ENCODE measurements at places on chromosomes 12 and 14. TPM values are rescaled to one million over a fixed set of nuclear protein-coding genes. Genes with fewer than 3 reads are reported as not detected.

The NXPH4 gene
- 1.2 TPM for total RNA-seq

The KLRC4 gene
- total RNA-seq, result not detected

The OSBPL8 gene
- total RNA-seq, result 75.3 TPM

The TAS2R7 gene
- not detected for total RNA-seq

The G2E3 gene
- total RNA-seq, result 14.5 TPM

The NRL gene
- 0.79 TPM for total RNA-seq

The AQP5 gene
- 0.26 TPM for total RNA-seq

The TAS2R20 gene
- total RNA-seq, result 1.8 TPM

The UBR7 gene
- 49.1 TPM for total RNA-seq

The ASPG gene
- total RNA-seq, result not detected

The CCDC38 gene
- total RNA-seq, result under 0.01 TPM

The EGLN3 gene
- 0.06 TPM for total RNA-seq

The GPX2 gene
- total RNA-seq, result 0.12 TPM

The RFX4 gene
- total RNA-seq, result not detected

The AQP2 gene
- not detected for total RNA-seq

The PLCZ1 gene
- 0.06 TPM for total RNA-seq

The B4GALNT3 gene
- under 0.01 TPM for total RNA-seq

The CLEC1B gene
- not detected for total RNA-seq

The GPD1 gene
- 0.44 TPM for total RNA-seq

The PPP1R1A gene
- not detected for total RNA-seq

The ST8SIA1 gene
- total RNA-seq, result 1.2 TPM

The GSG1 gene
- 0.06 TPM for total RNA-seq

The NFKBIA gene
- total RNA-seq, result 54.4 TPM

The SOAT2 gene
- total RNA-seq, result 0.26 TPM

The SCNN1A gene
- total RNA-seq, result not detected

The SDR9C7 gene
- total RNA-seq, result not detected

The NGB gene
- not detected for total RNA-seq

The ASCL1 gene
- total RNA-seq, result not detected

The ANKLE2 gene
- total RNA-seq, result 51.1 TPM

The MGP gene
- total RNA-seq, result 281 TPM

The ANKRD9 gene
- 19.8 TPM for total RNA-seq

The WIF1 gene
- total RNA-seq, result not detected

The ACRBP gene
- total RNA-seq, result 0.25 TPM

The OTUB2 gene
- 1.2 TPM for total RNA-seq

The P2RX2 gene
- not detected for total RNA-seq

The ALX1 gene
- total RNA-seq, result not detected

The SPTB gene
- total RNA-seq, result under 0.01 TPM

The BHLHE41 gene
- 3.8 TPM for total RNA-seq

The GPR84 gene
- total RNA-seq, result not detected

The KRT71 gene
- total RNA-seq, result not detected

The ALDH1L2 gene
- 14.5 TPM for total RNA-seq

The HPD gene
- total RNA-seq, result 4.7 TPM

The TPPP2 gene
- total RNA-seq, result not detected

The ANO4 gene
- not detected for total RNA-seq

The TMEM229B gene
- total RNA-seq, result 1.2 TPM

The AMN gene
- total RNA-seq, result not detected

The HNF1A gene
- not detected for total RNA-seq

The KLHL33 gene
- total RNA-seq, result 0.13 TPM

The NEUROD4 gene
- total RNA-seq, result not detected

The C12orf60 gene
- total RNA-seq, result 3.9 TPM

The SLC38A4 gene
- 0.26 TPM for total RNA-seq

The IAPP gene
- total RNA-seq, result not detected

The ESRRB gene
- total RNA-seq, result 0.06 TPM

The NUP107 gene
- total RNA-seq, result 36.4 TPM

The DTX1 gene
- not detected for total RNA-seq

The SEL1L gene
- 104 TPM for total RNA-seq

The C12orf50 gene
- total RNA-seq, result 0.13 TPM

The RNASE3 gene
- total RNA-seq, result not detected

Data from aortic smooth muscle cell (primary cell).